ENCODE measurements at places on chromosomes 16 and 17.

- DNase-seq = no peak
These were observed 1216.3 kb upstream of the GOT2 start for GRCh38 chr16:59950431-59950830.

DNA sequence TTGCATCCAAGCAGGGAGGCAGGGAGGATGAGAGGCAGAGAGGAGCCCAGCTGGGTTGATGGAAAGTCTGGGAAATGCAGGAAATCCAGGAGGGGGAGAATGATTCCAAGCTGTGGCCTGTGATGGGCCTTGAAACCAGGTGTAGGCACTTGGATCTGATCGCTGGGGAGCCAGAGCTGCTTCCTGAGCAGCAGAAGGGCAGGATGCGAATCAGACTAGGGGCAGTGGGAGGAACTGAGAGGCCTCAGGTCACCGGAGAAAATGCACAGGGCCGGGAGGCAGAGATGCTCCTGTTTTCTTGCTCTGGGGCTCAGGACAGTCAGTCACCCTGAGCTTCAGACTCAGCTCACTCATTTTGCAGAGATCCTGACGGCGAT lies 29.6 kb upstream of the MEOX1 start:
- DNase-seq = no peak

DNA sequence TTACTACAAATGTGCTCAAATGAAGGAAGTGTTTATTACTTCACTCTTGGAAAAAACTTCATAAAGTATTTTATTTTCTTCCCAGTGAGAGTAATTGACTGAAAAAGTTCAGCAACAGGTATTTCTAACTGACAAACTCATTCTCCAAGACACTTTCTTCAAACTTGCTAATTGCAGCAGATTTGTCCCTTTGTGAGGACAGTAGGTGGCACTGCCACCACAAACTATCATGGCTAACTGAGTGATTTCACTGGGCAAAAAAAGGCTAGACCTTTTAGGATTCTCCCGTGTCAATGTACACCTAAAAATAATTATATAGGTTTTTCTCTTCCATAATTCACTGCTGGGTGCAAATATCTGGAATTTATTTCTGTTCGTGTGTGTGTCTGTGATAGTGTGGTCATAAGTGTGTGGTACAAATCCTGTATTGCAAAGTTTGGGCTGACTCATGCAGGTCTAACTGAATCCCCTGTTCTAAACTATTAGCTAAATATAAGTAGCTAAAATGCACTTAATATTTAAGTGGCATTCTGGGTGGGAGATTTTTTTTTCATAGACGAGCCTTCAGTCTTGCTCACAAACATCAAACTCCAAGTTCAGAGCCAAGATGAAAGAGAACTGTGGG lies 3.9 kb downstream of the HS3ST3A1 start:
- DNase-seq = no peak

DNA sequence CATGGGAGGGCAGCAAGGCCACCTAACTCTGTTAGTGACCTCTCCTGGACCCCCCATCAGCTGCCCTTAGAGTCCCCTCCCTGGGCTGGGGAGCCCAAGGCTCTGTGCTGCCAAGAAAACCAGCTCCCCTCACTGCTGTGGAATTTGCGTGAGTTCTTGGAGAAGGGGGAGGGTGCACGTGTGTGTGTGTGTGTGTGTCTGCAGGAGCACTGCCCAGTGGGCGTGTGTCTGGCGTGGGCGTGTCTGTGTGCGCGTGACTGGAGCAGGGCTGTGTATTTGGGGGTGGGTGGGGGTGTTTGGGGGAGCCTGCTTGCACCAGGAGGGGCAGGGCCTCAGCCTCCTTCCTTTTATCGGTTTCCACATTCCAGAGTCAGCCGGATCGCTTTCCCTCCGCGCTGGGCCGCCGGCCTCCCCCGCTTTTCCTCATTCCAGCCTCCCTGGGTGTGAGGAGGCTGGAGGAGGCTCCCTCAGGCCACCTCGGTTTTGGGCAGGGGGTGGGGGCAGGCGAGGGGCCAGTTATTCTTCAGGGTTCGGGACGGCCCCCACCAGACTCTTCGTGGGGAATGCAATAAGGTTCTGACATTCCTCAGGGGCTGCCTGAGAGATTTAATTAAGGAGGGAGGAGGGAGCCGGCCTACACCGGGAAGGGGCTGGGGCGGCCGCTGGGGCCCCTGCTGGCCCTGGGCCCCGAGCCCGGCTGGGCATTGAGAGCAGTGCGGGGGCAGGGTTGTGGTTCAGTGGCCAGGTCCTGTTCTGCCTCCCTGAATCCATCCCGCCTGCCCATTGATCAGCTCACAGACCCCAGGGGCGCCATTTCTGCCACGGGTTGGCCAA lies 2.5 kb downstream of the VASN start:
- no peak for DNase-seq

DNA sequence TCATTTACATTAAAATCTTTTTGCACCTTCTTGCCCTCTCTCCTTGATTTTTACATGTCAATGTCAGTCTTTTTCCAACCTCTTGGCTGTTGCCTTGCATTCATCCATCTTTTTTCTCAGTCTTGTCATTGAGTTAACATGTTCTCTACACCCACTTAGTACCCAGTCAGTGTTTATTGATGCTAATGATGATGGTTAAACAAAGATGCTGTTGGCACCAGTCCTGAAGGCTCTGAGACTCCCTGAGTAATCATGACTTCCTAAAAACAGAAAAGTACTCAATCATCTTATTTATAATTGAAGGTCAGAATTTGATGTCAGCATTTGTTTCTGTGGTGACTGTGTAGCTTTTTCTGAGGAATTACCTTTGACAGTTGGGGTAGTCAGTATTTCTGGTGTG lies 104.5 kb downstream of the NLK start:
- DNase-seq = no peak

GRCh38 chr16:80695020-80695419 lies 109.4 kb downstream of the CDYL2 start:
- no peak for DNase-seq

DNA sequence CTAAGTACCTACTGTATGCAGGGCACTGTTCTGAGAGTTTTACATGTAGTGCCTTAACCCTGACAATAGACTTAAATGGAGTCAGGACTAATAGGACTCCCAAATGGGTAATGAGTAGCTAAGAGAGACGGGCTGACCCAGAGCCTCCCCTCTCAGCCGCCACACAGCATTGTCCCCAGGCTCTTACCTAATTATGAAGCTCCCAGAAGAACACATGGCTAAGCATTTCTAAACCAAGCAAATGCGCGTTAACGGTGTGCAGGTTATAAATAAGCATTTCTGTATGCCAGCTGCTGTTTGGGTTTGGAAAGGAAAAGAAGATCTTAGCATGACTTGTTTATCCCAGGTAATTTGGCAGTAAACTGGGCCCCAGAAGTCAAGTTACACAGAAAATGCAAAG lies 14.3 kb downstream of the KATNIP start:
- no peak for DNase-seq

GRCh38 chr17:65557349-65558310 lies 3.8 kb downstream of the AXIN2 start:
- no peak for DNase-seq

DNA sequence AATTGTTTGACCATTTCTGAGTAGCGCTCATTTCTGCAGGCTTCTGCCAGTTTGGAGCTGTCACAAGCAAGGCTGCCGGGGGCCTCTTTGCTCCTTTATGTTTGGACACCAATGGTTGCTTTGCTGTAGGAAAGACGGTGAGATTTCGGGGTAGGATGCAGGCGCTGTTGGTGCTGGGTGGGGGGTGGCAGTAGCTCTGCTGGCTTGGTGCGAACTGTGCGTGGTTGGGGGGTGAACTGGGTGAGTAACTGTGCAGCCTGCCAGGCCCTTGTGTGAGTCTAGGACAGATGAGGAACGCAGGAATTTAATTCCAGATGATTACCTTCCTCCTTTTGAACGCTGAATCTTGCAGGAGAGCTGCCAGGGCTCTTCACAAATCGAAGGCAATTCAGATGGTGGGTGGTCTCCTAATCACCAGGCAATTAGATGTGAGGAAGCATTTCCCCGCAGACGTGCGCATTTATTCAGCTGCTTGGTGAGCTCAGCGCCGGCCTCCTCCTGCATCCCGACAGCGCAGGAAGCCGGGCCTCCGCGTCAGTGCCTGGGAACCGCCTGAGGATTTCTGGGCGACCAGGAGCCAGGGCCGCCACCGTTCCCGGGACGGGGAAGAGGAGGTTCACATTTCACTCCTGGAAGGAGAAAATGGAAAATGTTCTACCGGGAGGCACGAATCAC lies 154.4 kb downstream of the FOXL1 start:
- no peak for DNase-seq

GRCh38 chr17:75917917-75918445 lies 13.3 kb upstream of the MRPL38 start:
- no peak for DNase-seq

GRCh38 chr17:16129441-16130205 lies 85.7 kb downstream of the NCOR1 start:
- no peak for DNase-seq

DNA sequence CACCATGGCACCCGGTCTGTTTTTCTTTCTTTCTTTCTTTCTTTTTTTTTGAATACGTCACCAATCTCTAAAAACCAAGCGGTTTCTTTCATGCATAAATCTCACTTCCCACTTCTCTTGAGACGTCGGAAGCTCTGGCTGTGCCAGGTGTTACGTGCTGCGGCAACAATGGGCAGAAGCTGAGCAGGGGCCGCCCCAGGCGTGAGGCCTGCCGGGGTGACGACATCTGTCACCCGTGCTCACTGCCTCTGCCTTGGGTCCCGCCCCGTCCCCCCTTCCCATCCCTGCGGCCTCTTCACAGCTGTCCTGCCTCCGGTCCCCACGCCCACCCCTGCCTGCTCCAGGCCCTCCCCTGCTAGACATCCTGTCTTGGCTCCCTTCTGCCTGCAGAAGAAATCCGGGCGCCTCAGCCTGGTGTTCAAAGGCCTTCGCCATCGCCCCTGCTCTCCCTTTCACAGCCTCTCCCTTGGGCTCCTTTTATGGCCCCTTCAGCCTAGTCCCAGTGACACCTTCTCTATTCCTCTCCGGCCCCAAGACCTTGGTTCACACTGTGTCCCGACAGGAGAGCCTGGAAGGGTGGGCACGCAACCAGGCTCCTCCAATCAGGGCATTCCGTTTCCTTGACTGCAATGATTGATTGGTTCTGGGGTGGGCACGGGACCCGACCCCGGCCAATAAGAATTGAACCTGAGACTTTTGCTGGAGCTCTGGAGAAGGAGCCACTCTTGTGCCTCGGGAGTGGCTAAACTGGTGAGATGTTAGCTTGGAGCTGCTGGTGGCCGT lies 4.8 kb downstream of the P2RX1 start:
- peak; percentile 65 for DNase-seq

DNA sequence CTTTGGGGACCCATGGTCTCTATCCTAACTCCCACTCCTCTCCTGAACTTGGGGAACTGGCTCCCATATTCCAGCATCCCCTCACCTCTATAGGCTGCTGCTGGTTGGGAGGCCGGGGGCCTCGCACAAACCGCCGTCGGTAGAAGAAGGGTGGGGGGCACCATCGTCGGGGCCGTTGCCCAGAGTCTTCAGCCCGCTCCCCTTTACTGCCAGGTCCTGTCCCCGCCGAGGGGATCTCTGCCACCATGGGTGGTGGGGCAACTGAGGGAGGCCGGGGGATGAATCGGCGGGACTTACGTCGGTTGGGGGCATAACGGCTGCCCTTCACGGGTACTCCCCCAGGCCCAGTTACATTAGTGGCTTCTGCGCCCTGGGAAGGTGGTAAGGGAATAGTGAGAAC lies 4.3 kb downstream of the YBX2 start:
- DNase-seq = no peak

GRCh38 chr17:10022416-10022815 lies 117.3 kb upstream of the RCVRN start:
- DNase-seq = no peak

DNA sequence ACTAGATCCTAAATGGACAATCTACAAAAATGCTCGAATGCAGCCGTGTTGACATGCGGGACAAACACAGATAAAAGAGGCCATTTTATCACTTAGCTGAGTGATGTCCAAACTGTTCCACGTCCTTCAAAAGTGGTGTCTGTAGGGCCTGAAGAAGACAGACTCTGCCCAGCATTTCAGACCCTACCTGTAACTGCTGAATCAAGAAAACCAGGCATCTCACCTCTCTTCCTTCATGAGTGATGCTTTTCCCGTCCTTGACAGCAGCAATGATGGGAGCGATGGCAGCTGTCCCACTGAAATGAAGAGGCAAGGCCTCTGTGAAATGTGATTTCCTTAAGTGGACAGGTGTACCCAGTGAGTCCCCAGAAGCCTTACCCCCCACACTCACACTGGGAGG lies 12.3 kb downstream of the ELAC2 start:
- no peak for DNase-seq

- DNase-seq = no peak
These were observed 557 bp upstream of the LUC7L start for GRCh38 chr16:229731-230281.

- DNase-seq = no peak
These were observed 20.3 kb downstream of the COX4I1 start for GRCh38 chr16:85819771-85820170.

- DNase-seq = no peak
These were observed 22.1 kb downstream of the MAP1LC3B start for GRCh38 chr16:87414251-87414680.

- DNase-seq = no peak
These were observed 83.1 kb downstream of the SDK2 start for GRCh38 chr17:73561111-73561510.

- no peak for DNase-seq
These were observed 43.6 kb downstream of the C16orf95 start for GRCh38 chr16:87273471-87274030.

- DNase-seq = no peak
These were observed 126.4 kb downstream of the C16orf78 start for GRCh38 chr16:49499869-49500610.

All from activated gamma-delta T cell (primary cell).